ENCODE measurements at places on chromosomes 16 and 17. TPM values are rescaled to one million over a fixed set of nuclear protein-coding genes. Genes with fewer than 3 reads are reported as not detected.

DNA sequence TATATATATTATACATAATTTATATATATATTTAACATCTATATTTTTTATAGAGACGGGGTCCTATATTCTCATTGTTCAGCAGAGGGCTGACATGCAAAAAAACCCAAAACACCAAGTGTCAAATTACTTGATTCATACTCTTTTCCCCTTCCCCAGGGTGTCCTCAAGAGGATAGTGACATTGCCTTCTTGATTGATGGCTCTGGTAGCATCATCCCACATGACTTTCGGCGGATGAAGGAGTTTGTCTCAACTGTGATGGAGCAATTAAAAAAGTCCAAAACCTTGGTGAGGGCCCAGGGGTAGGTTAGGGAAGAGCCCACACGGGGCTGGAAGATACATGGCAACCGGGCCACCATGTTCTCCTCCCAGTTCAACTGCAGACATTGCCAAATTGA lies 11.0 kb downstream of the ITGAM start:
- DNase-seq = no peak

- no peak for DNase-seq
These were observed 2.2 kb upstream of the KRTAP4-1 start for GRCh38 chr17:41186872-41187271.

DNA sequence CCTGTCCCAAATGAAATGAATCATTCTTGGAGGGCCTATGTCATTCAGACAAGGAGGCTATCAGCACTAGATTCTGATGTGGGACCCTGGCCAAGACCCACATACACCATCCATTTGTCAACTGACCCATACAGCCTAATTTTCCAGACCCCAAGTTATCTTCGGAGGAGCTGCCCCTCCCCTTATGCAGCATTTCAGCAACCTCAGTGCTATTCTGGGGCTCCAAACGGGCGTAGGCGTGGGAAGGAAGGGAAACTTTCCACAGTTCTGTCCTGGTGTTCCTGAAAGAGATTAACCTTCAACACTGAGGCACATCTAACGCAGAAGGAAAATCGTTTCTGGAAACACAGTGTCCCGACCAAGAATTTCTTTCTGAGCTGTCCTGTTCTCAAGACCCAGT lies 86.7 kb downstream of the MYH11 start:
- DNase-seq = no peak

Gene TEX19
- not detected for total RNA-seq

Gene TBC1D3B
- total RNA-seq = 8.0 TPM
